ENCODE measurements at places on chromosomes 2 and 18. TPM values are rescaled to one million over a fixed set of nuclear protein-coding genes. Genes with fewer than 3 reads are reported as not detected.

DNA sequence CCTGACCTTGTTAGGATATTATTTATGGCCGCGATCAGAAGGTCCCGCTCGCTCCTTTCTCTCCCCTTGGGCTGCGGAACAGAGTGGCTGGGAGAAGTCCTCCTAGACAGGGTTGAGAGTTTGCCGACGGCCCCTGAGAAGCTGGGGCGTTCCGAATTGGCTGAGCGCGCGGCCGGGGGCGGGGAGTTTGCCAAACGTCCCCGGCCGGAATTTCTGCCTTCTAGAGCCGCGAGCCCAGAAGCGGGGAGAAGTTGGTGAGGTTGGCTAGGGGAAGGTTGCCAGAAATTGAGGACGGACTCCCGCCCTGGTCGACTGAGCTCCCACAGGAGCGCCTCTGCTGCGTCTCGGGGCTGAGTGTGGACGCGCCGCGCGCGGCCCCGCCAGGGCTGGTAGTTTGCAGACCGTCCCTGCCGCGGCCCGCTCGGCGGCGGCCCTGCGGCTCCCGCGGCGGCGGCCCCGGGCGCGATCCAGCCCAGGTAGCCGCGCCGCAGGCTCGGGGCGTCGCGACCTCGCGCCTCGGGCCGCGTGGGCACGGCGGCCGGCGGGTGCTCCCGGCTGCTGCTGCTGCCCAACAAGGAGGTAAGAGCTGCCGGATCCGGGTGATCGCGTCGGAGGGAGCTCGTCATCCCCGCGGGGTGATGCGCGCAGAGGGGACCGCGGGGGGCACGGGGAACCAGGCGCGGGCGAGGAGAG is 134.0 kb upstream of the MGAT5 start:
- peaks cover 4% of the 10 kb centered on the region for H3K27me3 ChIP-seq
- H3K4me1 ChIP-seq: peaks cover 25% of the 10 kb centered on the region
- H3K4me3 ChIP-seq: peak overlapping the region; percentile 97
- peak; percentile 86 for DNase-seq
- peak overlapping the region; percentile 96 for H3K27ac ChIP-seq

SKA1 gene
- 27.8 TPM for total RNA-seq

GRCh38 chr18:13611142-13611600 is 115.2 kb downstream of the FAM210A start:
- DNase-seq: no peak
- no peaks in the 10 kb centered on the region for H3K27me3 ChIP-seq
- peaks cover 80% of the 10 kb centered on the region for H3K4me1 ChIP-seq
- peaks cover 11% of the 10 kb centered on the region for H3K36me3 ChIP-seq
- peak overlapping the region; percentile 92 for H3K4me3 ChIP-seq

DNA sequence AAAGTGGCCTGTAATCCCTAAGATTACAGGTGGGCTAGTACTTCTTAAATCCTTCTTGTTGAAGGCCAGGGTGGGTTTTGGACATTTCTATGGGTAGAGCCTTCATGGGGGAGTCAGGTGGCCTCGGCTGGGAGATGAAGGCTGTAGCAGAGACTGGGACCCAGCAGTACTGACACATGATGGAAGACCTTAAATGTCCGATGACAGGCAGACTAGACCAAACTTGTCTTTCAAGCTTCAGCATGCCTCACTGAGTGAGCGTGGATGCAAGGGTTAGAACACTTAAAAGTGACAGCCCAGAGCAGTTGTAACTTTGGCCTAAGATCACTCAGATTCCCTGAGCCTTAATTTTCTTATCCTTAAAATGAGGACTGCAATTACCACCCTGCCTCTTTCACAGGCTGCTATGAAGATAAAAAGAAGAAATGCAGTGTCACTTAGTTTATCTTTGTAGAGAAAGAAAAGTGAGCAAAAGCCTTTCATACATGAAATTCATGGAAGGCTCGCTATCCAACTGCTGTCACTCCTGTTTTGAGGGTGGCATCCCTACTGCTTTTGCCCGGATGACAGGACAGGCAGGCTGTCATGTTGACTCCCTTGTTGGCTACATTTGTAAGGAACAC is 19.5 kb downstream of the PLEK start:
- peaks cover 32% of the 10 kb centered on the region for H3K4me1 ChIP-seq
- H3K4me3 ChIP-seq: no peak overlapping the region
- no peak for DNase-seq
- H3K36me3 ChIP-seq: peaks cover 1% of the 10 kb centered on the region
- no peak overlapping the region for H3K27ac ChIP-seq

GPR155 gene
- 24.3 TPM for total RNA-seq

UNC80 gene
- total RNA-seq: not detected

CD302 gene
- 0.62 TPM for total RNA-seq

HOXD4 gene
- total RNA-seq: not detected

DNA sequence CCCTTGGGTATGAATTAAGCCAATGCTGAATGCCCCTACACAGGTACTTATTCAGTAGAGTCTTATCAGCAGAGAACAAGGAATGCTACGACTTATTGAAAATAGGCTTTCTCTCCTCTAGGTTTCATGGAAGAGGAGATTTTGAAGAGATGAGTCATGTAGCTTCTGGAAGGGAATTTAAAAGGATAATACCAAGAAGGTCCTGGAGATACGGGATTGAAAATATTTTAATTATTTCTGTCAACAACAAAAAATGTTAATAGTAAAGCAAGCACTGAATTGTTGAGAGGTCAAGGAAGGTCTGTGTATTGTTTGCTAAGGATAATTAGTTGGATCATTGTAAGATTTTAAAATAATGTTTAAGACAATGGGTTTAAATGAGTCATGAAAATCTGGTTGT is 293.0 kb upstream of the SPHKAP start:
- H3K36me3 ChIP-seq: no peaks in the 10 kb centered on the region
- no peaks in the 10 kb centered on the region for H3K27me3 ChIP-seq
- DNase-seq: no peak
- H3K27ac ChIP-seq: no peak overlapping the region
- no peak overlapping the region for H3K4me3 ChIP-seq
- no peaks in the 10 kb centered on the region for H3K4me1 ChIP-seq

TYMS gene
- total RNA-seq: 306 TPM

RASGRP3 gene
- total RNA-seq: 8.0 TPM

FTCDNL1 gene
- total RNA-seq: 2.0 TPM

- H3K36me3 ChIP-seq: peaks cover 19% of the 10 kb centered on the region
- H3K27me3 ChIP-seq: no peaks in the 10 kb centered on the region
- no peak for DNase-seq
- H3K4me3 ChIP-seq: no peak overlapping the region
Observed at GRCh38 chr18:79695269-79695668, 15.7 kb downstream of the CTDP1 start.

DNA sequence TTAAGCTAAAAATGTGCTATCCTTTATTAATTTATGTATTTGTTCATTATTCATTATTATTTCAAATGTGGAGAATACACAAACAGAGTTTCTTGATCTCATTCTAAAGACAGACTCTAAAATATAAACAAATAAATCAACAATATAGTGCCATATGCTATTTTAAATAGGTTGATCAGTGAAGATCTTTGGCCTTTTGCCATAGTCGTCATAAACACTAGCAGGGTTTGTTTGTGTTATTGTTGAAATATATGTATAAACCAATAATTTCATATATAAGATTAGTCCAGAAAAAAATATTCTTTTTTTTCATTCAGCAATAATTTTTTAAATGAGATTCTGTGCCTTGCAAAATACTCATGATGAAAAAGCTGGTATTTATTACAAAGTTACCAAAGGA is 62.1 kb upstream of the KYNU start:
- no peak overlapping the region for H3K4me3 ChIP-seq
- no peaks in the 10 kb centered on the region for H3K27me3 ChIP-seq
- no peak for DNase-seq
- H3K4me1 ChIP-seq: no peaks in the 10 kb centered on the region

TXNDC2 gene
- not detected for total RNA-seq

RPRM gene
- not detected for total RNA-seq

- H3K4me1 ChIP-seq: peaks cover 27% of the 10 kb centered on the region
- H3K27ac ChIP-seq: no peak overlapping the region
- peaks cover 49% of the 10 kb centered on the region for H3K27me3 ChIP-seq
Observed at GRCh38 chr2:98912957-98913915, 22.8 kb downstream of the CRACDL start.

- no peak overlapping the region for H3K27ac ChIP-seq
- H3K4me3 ChIP-seq: no peak overlapping the region
- H3K4me1 ChIP-seq: peaks cover 10% of the 10 kb centered on the region
- no peaks in the 10 kb centered on the region for H3K36me3 ChIP-seq
- DNase-seq: no peak
- no peaks in the 10 kb centered on the region for H3K27me3 ChIP-seq
Observed at GRCh38 chr2:208010506-208010905, 14.8 kb downstream of the PLEKHM3 start.

DNA sequence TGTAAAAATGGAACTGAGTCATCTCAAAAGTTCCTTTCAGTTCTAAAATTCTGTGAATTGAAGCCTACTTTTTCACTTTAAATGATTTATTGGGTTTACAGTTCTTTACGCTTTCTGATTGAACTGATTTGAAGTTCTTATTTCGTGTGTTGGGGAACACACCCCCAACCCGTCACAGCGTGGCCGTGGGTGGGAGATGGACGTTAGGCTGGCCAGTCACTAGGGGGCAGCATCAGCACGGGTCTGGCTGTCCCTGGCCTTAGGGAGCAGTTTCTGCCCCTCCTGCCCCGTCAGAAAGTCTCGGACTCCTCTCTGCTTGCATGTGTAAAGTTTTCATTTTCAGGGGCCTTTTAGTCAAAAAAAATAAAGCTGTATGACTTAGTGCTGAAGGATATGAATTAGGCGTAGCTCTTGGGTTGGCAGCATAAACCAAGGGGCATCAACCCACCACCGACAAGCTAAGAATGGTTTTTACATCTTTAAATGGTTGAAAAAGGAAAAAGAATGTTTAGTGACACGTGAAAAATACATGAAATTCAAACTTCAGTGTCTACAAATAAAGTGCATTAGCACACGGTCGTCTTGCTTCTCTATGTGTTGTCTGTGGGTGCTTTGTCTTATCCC is 63.4 kb downstream of the ZCCHC2 start:
- H3K36me3 ChIP-seq: peaks cover 17% of the 10 kb centered on the region
- peak overlapping the region; percentile 77 for H3K27ac ChIP-seq
- no peaks in the 10 kb centered on the region for H3K27me3 ChIP-seq
- peaks cover 34% of the 10 kb centered on the region for H3K4me1 ChIP-seq
- peak; percentile 62 for DNase-seq
- H3K4me3 ChIP-seq: peak overlapping the region; percentile 54

CNGA3 gene
- total RNA-seq: not detected

MYO5B gene
- total RNA-seq: not detected

GRCh38 chr2:186918495-186918894 is 69.5 kb upstream of the ZSWIM2 start:
- no peaks in the 10 kb centered on the region for H3K4me1 ChIP-seq
- H3K4me3 ChIP-seq: no peak overlapping the region
- H3K36me3 ChIP-seq: no peaks in the 10 kb centered on the region
- no peak overlapping the region for H3K27ac ChIP-seq
- no peaks in the 10 kb centered on the region for H3K27me3 ChIP-seq
- DNase-seq: no peak

DNA sequence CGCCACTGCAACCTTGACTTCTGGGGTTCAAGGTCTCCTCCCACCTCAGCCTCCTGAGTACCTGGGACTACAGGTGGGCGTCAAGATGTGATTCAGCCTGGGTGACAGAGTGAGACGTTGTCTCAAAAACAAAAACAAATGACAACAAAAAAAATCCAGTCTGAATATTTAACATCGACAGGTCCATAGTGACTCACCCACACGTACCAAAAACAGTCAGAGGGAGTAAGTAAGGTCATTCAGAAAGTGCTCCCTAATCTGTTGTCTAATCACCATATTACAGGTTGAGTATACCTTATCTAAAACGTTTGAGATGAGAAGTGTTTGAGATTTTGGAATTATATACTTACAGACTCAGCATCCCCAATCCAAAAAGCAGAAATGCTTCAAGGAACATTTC is 24.4 kb downstream of the SAP130 start:
- no peak overlapping the region for H3K4me3 ChIP-seq
- no peak overlapping the region for H3K27ac ChIP-seq
- DNase-seq: no peak
- no peaks in the 10 kb centered on the region for H3K27me3 ChIP-seq
- no peaks in the 10 kb centered on the region for H3K4me1 ChIP-seq

ZNF142 gene
- total RNA-seq: 48.6 TPM

GRCh38 chr2:141942006-141942789 is 188.6 kb downstream of the LRP1B start:
- H3K27me3 ChIP-seq: no peaks in the 10 kb centered on the region
- H3K36me3 ChIP-seq: no peaks in the 10 kb centered on the region
- no peak for DNase-seq
- H3K27ac ChIP-seq: no peak overlapping the region

DNA sequence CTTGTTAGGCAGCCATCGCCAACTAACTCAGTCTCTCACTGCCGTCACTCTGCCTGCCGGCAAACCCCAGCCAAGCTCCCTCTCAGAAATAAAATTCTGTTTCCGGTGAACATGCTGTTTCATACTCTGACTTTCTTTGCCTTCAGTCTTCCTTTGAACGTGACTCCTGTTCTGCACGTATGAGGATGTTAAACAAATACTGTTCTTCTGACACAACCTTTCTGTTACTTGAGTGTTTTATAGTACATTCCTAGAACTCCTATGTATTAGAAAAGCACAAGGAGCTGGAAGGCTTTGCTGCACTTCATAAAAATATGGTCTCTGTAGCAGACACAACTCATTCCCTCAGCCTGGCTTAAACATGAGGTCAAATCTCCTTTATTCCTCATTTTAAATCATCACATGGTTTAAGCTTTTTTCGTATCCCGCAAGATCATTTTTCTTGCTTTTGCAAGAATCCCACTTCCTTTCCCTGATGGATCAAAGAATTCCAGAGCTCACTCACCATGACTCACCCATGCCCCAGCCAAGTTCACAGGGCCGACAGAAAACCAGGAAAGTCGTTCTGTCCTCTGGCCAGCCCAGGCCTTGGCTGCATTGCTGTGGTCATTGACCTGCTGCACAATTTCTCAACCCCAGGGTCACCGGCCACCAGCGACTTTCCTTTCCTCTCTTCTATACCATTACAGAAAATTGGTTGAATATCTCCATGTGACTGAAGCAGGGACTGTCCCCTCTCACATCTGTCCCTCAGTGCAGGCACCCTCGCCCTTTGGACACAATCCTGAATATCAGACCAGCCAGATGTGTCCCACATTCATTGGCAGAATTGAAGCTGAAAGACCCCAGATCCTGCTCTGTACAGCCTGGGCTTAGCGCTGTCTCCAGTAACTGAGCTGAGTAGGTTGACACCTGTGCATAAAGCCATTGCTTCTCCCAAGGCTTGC is 183.1 kb upstream of the ARL4C start:
- H3K36me3 ChIP-seq: no peaks in the 10 kb centered on the region
- H3K4me3 ChIP-seq: no peak overlapping the region
- H3K27me3 ChIP-seq: peaks cover 7% of the 10 kb centered on the region
- H3K4me1 ChIP-seq: no peaks in the 10 kb centered on the region

Measured in activated naive CD8-positive, alpha-beta T cell treated with anti-CD3 and anti-CD28 coated beads, Interleukin-2, amount 10 ng/mL, durations not matched to agents 7 days and 5 days (primary cell).